ENCODE measurements at places on chromosomes 7 and 10.

DNA sequence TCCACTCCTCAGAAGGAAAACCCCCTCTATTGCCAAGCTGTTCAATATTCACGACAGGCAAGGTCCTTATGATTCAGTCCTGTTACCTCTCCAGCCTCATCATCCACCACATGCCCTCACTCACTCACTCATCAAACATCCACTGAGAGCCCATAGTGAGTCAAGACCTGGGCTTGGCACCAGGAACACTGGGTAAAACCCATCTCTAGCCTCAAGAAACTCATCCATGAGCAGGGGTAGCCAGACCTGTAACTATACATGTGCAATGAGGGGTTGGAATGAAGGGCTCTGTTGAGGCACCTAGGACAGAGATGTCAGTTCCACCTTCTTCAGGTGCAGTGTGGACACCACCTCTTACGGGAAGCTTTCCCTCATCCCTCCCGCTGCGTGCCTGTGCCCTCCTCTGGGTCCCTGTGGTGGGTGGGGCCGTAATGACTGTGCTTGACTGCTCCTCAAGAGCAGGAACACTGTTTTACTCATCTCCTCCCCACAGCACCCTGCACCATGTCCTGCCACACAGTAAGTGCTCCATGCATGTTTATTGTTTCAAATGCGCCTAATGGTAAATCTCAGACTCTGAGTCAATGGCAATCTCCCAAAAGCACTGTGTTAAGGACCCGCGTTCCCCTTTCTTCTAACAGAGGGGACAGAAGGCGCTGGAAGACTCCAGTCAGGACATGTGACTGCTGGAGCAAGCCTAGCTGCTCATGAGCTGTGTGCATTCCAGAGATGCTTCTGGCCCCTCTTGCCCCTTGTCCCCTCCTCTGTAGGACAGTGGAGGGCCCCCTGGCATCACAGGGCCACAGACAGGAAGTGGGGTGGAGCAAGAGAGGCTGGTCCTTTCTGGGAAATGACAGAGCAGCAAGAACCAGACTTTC is 95.4 kb downstream of the HIPK2 start:
- no peak for DNase-seq

DNA sequence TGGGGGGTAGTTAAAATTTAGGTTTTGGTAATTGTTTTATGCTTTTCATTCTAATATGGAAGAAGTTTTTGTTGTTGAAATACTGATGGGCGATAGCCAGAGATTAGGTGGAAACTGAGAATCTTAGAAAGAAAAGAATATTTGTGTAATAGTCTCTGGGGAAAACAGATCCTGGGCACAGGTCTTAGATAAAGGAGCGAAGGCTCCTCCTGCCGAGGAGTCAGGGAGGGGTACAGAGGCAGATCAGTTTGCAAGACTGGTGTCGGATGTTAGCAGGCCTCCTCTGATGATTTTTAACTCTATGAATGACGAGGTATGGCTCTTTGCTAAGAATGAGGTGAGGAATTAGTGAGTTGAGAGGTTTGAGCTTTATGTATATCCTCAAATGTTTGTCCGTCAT is 339.7 kb downstream of the HGF start:
- no peak for DNase-seq

DNA sequence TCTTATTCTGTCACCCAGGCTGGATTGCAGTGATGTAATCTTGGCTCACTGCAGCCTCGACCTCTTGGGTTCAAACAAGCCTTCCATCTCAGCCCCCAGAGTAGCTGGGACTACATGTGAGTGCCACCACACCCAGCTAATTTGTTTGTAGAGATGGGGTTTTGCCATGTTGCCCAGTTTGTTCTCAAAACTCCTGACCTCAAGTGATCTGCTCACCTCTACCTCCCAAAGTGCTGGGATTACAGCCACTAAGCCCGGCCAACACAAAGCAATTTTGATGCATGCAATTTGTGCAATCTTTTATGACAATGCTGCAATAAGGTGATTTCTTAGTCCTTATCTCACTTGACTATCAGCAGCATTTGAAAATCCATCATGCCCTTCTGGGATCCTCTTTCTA is 333.1 kb downstream of the FRMD4A start:
- DNase-seq: no peak

DNA sequence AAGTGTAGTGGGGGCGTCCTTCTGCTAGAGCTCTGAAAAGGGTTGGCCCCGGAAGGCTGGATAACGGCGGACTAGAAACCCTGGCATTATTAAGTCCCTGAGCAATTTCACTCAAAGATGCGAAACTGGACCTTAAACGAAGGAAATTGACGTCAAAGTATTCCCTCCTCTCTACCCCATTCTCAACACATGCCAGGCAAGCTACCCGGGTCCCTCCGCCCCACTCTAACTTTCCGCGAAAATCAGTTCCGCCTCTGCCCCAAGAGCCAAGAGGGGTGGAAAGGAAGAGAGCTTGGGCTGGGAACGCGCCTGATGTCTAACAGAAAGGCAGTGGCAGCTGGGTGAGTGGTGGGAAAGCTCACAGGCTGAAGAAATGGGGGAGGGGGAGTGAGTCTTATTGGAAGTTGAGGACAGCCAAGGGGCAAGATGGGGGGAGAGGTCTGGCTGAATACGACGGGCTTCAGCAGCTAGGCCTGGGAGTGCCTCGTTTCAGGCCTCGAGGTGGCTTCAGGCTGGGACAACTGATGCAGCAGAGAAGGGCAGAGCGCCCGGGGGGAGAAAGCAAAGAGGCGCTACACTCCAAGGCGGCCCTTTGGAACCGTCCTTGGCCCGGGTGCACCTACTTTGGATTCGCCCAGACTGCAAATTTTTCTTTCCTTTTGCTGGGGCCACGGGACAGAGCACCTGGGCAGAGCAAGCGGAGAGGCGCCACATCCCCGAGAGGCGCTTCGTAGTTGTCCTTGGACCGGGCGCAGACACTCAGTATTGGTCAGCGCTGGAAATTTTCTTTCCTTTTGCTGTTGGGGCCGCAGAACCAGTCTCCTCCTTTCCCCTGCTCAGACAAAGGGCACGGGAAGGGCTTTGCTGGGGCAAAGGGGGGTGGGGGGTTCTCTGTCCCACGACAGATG is 2.0 kb upstream of the FEZF1 start:
- no peak for DNase-seq

- no peak for DNase-seq
Measured at GRCh38 chr7:69946901-69947300, 348.6 kb downstream of the AUTS2 start.

Measured in activated CD8-positive, alpha-beta memory T cell treated with anti-CD3 and anti-CD28 coated beads for 4 hours (primary cell).